ENCODE measurements at places on chromosomes 11 and 22. TPM values are rescaled to one million over a fixed set of nuclear protein-coding genes. Genes with fewer than 3 reads are reported as not detected.

The OR10G6 gene
- not detected for polyA plus RNA-seq

The NPAS4 gene
- 0.13 TPM for polyA plus RNA-seq

- no peak for DNase-seq
Measured at GRCh38 chr22:38348751-38349496, 31.7 kb upstream of the CSNK1E start.

DNA sequence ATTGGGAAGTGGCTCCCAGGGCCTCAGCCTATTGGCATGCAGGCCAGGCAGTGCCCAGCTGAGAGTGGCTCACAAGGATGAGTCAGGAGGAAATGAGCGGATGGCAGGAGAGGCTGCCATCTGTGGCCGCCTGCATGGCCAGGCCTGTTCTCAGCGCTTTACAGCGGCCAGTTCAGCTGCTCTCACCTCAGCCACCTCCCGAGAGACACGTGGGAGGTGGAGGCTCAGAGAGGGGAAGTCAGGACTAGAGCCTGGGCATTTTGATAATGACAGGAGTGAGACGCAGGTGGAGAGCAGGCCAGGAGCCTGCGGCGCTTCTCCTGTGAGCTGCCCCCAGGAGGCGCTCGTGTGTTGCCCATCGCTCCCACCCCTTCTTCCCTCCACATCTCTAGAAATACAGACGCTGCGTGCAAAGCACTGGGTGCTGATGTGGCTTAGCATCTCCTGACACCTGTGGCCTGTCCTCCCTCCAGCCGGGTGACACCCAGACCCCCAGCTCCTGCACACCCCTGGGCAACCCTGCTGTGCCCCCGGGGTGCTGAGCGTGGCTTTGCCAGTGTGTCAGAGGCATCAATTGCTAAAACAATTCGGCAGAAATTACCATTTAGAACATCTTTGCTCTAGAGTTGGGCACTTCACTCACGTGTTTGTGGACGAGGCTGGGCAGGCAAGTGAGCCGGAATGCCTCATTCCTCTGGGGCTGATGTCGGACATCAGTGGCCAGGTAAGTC is 21.4 kb upstream of the PANX2 start:
- DNase-seq = no peak
